ENCODE measurements at places on chromosomes 7 and 10. TPM values are rescaled to one million over a fixed set of nuclear protein-coding genes. Genes with fewer than 3 reads are reported as not detected.

DIP2C gene
- 2.4 TPM for polyA plus RNA-seq

NEURL1 gene
- polyA plus RNA-seq, result 2.7 TPM

ZNF25 gene
- 3.7 TPM for polyA plus RNA-seq

PNPLA8 gene
- 15.2 TPM for polyA plus RNA-seq

FAM221A gene
- polyA plus RNA-seq, result 19.9 TPM

POM121 gene
- 7.5 TPM for polyA plus RNA-seq

RET gene
- 0.93 TPM for polyA plus RNA-seq

FAM171A1 gene
- polyA plus RNA-seq, result 3.1 TPM

ALOX5 gene
- polyA plus RNA-seq, result 6.3 TPM

ZPBP gene
- not detected for polyA plus RNA-seq

BBIP1 gene
- 21.7 TPM for polyA plus RNA-seq

LEP gene
- not detected for polyA plus RNA-seq

HHEX gene
- 3.8 TPM for polyA plus RNA-seq

ATP6V1F gene
- 282 TPM for polyA plus RNA-seq

ANKRD22 gene
- polyA plus RNA-seq, result 35.0 TPM

CDH23 gene
- 0.31 TPM for polyA plus RNA-seq

SFRP5 gene
- 2.1 TPM for polyA plus RNA-seq

STOX1 gene
- 1.8 TPM for polyA plus RNA-seq

CLRN3 gene
- polyA plus RNA-seq, result 0.25 TPM

ZNF33A gene
- polyA plus RNA-seq, result 9.9 TPM

ANKRD1 gene
- polyA plus RNA-seq, result 1.7 TPM

EN2 gene
- not detected for polyA plus RNA-seq

BTBD16 gene
- not detected for polyA plus RNA-seq

CHAT gene
- not detected for polyA plus RNA-seq

ANKRD30A gene
- polyA plus RNA-seq, result not detected

OGDHL gene
- polyA plus RNA-seq, result 0.45 TPM

TMEM273 gene
- polyA plus RNA-seq, result 6.3 TPM

TDRD1 gene
- polyA plus RNA-seq, result 0.05 TPM

OR2A12 gene
- polyA plus RNA-seq, result not detected

POLD2 gene
- polyA plus RNA-seq, result 79.6 TPM

PRSS37 gene
- polyA plus RNA-seq, result not detected

PRPS1L1 gene
- not detected for polyA plus RNA-seq

VWC2 gene
- not detected for polyA plus RNA-seq

KIAA1549 gene
- polyA plus RNA-seq, result 0.28 TPM

MACC1 gene
- polyA plus RNA-seq, result 2.2 TPM

AKR1D1 gene
- polyA plus RNA-seq, result not detected

TRIL gene
- 0.92 TPM for polyA plus RNA-seq

SPDYE1 gene
- not detected for polyA plus RNA-seq

TMEM178B gene
- polyA plus RNA-seq, result 0.15 TPM

NRAP gene
- 0.92 TPM for polyA plus RNA-seq

PTN gene
- 3.8 TPM for polyA plus RNA-seq

PPP1R3A gene
- not detected for polyA plus RNA-seq

Measured in stomach (tissue), 19 donors.